ENCODE measurements at places on chromosomes 12 and 14.
A peak's percentile ranks its signal among the peaks of the same experiment; 100 is the strongest.

DNA sequence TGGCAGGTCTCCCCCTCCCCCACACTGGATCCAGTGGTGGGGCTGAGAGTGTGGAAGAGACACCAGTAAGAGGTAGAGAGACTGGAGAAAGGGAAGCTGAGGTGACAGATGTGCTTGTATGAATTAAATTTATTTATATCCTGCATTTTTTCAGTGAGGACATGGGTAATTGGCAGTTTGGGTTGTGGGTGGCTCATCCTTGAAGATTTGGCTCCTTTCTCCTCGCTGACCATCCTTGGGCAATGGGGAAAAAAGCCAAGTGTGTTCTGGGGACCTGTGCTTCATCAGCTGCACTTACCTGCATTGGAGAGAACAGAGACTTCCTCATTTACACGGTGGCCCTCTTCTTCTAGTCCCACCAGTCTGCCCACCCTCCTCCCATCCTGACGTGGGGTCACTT, 86.4 kb downstream of the RFX4 start:
- DNase-seq, result no peak

DNA sequence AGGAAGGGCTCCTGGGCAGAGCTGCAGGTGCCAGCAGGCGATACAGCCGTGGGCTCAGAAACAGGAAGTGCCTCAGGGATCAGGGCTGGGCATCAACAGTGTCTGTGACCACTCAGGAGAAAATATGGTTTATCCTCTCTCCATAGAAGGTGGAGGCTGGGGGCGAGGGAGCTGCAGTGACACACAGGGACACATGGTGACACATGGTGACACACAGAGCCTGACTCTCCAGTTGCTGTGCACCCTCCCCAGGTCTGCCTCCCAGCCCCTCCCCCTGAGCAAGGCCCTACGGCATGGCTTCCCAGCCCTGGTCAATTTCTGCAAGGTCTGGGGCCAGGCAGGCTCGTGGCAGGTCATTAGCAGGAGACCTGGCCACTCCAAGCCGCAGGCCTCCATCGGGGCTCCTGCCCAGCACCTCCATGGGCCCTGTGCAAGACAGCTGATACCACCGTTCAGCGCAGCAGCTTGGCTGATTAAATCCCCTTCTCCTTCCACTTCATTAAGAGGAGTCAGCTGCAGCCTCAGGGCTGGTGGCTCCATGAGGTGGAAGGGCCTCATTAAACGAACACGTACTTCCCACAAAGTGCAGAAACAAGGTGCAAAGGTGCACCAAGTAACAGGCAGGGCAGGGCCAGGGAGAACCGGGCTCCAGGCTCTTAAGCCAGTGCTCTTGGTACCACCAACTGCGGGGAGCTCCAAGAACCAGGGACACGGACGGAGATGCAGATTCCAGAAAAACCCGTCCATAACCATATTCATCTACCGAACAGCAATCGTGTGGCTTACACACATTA, 60.7 kb downstream of the CCNK start:
- no peak for DNase-seq

GRCh38 chr14:92121207-92121669, 268 bp downstream of the NDUFB1 start:
- DNase-seq, result no peak

DNA sequence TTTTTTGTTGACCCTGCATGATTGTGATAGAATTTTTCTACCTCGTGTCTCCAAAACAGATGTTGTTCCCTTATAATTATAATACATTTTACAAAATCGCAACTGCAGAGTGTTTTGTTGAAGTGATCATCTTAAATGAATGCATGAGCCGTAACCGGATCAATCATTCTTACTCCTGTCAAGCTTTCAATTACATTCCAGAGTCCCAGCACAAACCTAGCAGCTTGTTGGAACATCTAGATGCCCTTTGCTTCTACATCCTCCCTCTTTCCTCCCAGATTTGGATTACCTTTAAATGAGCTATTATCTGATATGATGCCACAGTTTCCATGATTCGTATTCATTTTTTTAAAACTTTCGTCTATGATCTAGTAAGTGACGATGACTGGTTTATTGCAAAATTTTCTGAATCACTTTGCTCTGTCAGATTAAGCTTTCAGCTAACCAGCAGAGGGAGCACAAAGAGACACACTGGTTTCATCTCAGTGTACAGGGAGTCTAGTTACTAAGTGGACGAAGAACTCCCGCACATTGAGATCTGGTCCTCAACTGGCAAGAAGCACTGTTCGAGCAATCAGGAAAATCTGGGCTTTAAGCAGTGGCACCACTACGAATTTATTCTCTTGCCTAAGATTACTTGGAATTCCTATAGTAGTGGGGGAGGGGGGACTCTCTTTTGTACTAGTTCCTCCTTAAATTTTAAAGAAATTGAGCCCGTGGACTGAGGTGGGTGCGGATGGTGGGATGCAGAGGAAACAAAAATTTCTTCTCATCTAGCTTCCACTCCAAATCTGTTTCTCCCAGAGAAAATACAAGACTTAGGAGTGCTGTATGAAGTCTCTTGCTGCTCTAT, 40.9 kb downstream of the TSHR start:
- DNase-seq, result peak; percentile 82

DNA sequence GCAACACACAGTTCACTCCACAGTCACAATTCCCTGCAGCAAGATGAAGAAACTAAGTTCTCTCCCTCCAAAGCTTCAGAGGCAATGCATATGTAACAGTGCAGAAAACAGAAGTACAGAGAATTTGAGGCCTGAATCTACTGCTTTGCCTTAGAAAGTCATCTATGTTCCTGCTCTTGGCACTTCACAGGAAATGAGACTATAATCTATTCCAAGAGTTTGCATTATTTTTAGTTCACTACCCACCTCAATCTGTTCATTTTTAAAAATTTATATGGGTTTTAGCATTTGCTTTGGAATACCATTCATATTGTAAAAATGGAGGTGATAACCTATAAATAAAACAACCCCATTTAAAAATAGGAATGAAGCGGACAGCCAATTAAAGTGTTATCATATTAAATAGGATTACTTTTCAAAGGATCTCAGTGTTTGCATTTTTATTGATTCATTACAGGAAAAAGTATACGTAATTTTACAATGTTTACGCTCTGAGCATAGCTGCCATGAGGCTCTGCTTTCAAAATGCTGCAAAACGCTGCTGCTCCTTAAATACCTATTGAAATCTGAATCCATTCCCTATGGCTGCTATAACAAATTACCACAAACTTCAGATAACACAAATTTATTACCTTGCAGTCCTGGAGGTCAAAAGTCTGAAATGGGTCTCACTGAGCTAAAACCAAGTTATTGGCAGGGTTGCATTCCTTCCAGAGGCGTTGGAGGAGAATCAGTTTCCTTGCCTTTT, 60.0 kb downstream of the ARMH4 start:
- no peak for DNase-seq

DNA sequence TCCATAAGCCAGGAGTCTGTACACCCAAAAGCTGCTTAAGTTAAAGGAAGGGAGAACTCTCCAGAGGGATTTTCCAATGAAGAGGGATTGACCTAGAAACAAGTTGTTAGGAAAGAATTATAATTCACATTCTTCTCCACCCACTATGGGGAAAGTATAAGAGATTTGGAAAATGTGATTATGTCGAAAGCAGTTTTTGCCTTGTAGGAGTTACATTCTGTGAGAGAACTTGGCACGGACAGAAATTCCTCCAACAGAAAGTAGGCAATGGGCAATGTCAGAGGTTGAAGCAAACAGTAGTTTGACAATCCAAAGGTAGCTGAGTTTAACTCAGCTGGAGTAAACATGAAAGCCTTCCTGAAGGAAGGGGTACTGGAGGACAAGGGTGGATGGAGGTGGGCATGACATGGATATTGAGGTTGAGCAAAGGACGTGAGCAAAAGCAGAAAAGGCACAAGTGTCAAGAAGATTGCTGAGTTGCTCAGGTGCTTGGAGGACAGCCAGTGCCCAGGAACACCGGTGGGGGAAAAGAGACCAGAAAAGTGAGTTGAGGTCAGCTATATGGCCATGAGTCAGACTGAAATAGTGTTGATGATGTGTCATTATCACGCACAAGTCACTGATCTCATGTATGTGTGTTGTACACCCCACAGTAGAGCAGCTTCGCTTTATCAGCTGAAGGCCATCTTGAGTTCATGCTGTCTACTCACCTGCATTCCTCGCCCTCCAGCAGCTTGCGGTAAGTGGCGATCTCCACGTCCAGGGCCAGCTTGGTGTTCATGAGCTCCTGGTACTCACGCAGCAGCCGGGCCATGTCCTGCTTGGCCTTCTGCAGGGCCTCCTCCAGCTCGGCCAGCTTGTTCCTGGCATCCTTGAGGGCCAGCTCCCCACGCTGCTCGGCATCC, 4.0 kb downstream of the KRT5 start:
- no peak for DNase-seq

- DNase-seq, result peak; percentile 70
Measured at GRCh38 chr12:51823875-51824565, 24.5 kb downstream of the FIGNL2 start.

GRCh38 chr12:3107954-3108353, 30.8 kb downstream of the TSPAN9 start:
- no peak for DNase-seq

GRCh38 chr14:75934998-75935628, 46.7 kb downstream of the TGFB3 start:
- DNase-seq, result no peak

DNA sequence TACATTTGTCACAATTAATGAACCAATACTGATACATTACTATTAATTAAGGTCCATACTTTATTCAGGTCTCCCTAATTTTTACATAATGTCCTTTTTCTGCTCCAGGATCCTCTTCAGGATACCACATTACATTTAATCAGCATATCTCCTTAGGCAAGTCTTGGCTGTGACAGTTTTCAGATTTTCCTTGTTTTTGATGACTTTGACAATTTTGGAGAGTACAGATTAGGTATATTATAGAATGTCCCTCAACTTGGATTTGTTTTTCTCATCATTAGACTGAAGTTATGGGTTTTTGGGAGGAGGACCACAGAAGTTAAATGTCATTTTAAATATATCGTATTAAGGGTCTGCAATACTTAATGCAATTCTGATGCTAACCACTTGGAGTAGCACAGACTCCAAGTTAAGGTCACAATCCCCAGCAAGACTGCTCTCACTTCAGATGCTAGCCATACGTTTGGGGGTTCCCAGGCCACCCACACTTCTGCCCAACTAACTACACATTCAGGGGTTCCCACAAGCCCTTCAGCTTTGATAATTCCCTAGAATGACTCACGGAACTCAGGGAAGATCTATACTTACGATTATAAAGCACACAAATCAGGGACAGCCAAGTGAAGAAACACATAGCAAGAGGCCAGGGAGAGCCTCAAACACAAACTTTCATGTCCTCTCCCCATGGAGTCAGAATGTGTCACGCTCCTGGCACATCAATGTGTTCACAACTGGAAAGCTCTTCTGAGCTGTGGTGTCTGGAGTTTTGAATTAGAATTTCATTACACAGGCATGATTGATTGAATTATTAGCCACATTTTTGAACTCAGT, 17.0 kb upstream of the NUBPL start:
- DNase-seq, result no peak

DNA sequence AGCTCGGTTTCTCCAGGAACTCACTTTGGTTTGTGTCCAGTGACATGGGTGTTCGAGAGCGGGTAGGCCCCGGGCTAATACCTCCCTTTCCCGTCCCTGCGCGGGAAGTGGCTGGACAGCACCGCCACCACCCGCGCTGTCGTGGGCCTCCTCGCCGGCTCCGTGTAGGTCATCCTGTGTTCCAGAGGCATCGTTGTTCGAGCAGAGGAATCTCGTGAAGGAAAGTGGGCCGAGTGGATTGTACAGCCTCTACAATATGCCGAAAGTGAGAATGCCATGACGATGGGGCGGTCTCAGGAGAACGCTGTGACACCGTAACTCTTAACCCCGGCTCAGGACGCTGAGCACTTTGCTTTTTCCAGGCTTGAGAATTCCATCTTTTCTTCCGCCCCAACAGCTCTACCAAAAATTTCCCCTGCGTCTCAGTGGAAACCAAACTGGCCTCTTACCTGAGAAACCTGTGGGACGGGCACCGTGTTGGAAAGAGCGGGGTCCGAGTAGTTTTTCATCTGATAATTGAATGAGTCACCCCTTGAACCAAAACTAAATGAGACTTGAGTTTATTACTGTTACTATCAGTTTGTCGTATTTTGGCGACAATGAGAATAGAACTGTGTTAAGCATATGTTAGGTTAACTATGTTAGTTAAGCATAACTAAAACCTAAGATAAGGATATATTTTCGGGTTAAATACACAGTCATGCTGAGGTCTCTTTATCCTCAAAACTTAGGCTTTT, 510 bp downstream of the EIF2S1 start:
- no peak for DNase-seq

GRCh38 chr12:41507286-41507685, 319.2 kb downstream of the PDZRN4 start:
- DNase-seq, result no peak

DNA sequence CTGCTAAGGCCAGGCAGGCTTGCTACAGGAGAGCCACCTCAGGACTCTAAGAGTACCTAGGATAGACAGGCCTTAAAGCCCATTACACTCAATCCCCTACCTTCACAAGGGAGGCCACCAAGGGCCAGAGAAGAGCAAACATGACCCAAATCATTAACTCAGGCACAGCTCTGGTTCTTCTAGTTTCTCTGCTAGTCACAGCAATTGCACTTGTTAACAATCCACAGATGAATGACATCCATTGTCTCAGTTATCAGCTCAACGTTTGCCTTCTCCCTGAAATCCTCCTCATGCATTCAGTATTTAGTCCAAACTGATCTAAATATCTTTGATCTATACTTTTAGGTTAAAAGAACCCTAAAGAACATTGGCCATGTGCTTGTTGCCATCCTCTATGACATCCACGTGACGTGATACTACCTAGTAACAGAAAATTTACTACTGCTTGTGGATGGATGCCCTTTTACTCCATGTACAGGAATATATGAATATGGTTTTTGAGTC, 164.5 kb downstream of the STXBP6 start:
- no peak for DNase-seq

GRCh38 chr14:22664261-22664660, 20.1 kb upstream of the OR6J1 start:
- no peak for DNase-seq

GRCh38 chr14:31326111-31326510, 94.2 kb downstream of the HEATR5A start:
- no peak for DNase-seq

DNA sequence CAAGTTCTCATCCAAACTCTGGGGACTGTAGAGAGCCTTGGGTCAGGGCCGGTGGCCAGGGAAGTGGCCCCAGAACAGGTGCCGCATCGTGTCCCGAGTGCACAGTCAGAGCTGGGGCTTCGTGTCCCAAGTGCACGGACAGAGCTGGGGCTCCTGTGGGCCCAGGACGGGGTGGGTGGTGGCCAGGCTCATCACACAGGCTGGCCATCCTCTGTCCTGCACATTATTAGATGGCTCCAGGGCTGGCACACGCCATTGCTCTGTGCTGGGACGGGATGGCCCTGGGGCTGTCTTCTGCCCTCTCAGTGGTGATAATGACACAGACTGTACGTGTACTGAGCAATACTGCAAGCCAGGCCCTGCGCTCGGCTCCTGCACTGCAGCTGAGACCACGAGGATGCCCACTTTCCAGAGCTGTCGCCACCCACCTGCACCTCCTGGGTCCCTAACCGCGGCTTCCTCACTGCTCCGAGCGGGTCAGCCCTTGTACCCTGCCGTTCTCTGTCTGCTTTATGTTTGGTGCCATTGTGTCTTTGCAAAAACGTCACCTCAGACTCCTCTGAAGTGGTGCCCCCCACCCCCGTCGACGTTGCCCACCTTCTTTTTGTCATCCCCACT, 1.9 kb downstream of the FBRSL1 start:
- DNase-seq, result no peak

Data from hippocampal formation (tissue), 2 donors.